Subcutaneous preadipocyte (primary cell): ENCODE measurements at places on chromosomes 7 and 10. TPM values are rescaled to one million over a fixed set of nuclear protein-coding genes. Genes with fewer than 3 reads are reported as not detected.

Gene PNLIPRP1
- total RNA-seq, result not detected in 2 replicates

Gene CUEDC2
- total RNA-seq, result 35.6 and 51.8 TPM in 2 replicates

Gene PDE6C
- total RNA-seq, result not detected in 2 replicates

Gene PSMA2
- total RNA-seq, result 62.8 and 76.4 TPM in 2 replicates

Gene NUTM2E
- total RNA-seq, result under 0.01 TPM in 1 of 2 replicates, not detected in the other

Gene CDH23
- total RNA-seq, result 0.20 and 0.37 TPM in 2 replicates

Gene SPDYE16
- under 0.01 TPM in 1 of 2 replicates, not detected in the other for total RNA-seq

Gene ITPRID1
- total RNA-seq, result not detected in 2 replicates

Gene ZNF804B
- total RNA-seq, result not detected in 2 replicates

Gene NME8
- total RNA-seq, result not detected in 2 replicates

Gene AFAP1L2
- total RNA-seq, result under 0.01 and 0.20 TPM in 2 replicates

Gene SH2B2
- 2.0 and 2.9 TPM in 2 replicates for total RNA-seq

Gene AKR1D1
- not detected in 2 replicates for total RNA-seq

Gene TMEM236
- total RNA-seq, result under 0.01 TPM in 2 replicates

Gene UCN3
- not detected in 2 replicates for total RNA-seq

Gene C7orf57
- total RNA-seq, result not detected in 2 replicates

Gene SPRN
- 0.37 and 0.39 TPM in 2 replicates for total RNA-seq

Gene TTYH3
- total RNA-seq, result 19.0 and 24.6 TPM in 2 replicates
